ENCODE measurements at places on chromosomes 7 and 10. TPM values are rescaled to one million over a fixed set of nuclear protein-coding genes. Genes with fewer than 3 reads are reported as not detected.

- DNase-seq: no peak
Observed at GRCh38 chr10:101260764-101261481, 31.7 kb upstream of the LBX1 start.

GRCh38 chr7:117776224-117776623 is 97.0 kb downstream of the CTTNBP2 start:
- no peak for DNase-seq

GRCh38 chr10:7412237-7412927 is 1.5 kb upstream of the SFMBT2 start:
- no peak for DNase-seq

DNA sequence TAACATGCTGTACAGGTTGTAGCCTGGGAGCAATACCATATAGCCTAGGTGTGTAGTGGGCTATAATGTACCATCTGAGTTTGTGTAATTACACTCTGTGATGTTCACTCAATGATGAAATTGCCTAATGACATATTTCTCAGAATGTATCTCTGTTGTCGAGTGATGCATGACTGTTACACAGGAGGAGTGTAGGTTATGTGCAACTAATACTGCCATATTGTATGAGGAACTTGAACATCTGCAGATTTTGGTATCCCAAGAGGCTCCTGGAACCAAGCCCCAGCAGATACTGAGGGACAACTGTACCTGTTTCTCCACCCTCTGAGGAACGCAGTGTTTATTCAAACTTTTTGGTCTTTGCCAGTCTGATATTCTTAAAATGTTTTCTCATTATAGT is 38.6 kb downstream of the NACAD start:
- DNase-seq: no peak

DNA sequence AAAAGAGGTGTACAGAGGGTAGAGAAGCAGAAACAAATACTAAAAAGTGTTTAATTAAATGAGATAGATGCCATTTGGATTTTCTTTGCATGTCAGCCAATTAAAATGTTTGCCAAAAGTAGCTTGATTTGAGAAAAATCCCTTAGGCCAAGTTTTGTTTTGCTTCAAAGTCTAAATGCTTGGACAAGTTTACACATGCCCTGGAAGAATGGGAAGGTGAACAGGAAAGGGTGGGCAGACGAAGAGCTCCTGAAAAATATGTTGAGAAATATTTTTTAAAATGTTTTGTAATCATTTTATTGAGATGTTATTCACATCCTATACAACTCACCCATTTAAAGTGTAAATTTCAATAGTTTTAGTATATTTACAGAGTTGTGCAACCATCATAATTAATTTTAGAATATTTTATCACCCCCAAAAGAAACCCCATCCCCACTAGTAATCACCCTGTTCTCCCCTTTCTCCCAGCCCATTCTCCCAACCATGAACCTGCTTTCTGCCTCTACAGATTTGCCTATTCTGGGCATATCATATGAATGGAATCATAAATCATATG is 98.5 kb upstream of the ANK3 start:
- DNase-seq: no peak

- DNase-seq: peak; percentile 72
Observed at GRCh38 chr10:43867667-43868565, 219.2 kb upstream of the ZNF32 start.

GRCh38 chr7:69683002-69683401 is 84.7 kb downstream of the AUTS2 start:
- no peak for DNase-seq

HTR5A gene
- total RNA-seq: not detected

VGF gene
- total RNA-seq: 2.5 TPM

COL26A1 gene
- total RNA-seq: not detected

VENTX gene
- not detected for total RNA-seq

PIK3CG gene
- not detected for total RNA-seq

All from PC-3 (cell line).